ENCODE measurements at places on chromosomes 12 and 14.
A peak's percentile ranks its signal among the peaks of the same experiment; 100 is the strongest.

GRCh38 chr14:67566908-67567307 lies 33.2 kb downstream of the PIGH start:
- no peak for DNase-seq

GRCh38 chr12:67524861-67525616 lies 123.5 kb upstream of the DYRK2 start:
- no peak for DNase-seq

DNA sequence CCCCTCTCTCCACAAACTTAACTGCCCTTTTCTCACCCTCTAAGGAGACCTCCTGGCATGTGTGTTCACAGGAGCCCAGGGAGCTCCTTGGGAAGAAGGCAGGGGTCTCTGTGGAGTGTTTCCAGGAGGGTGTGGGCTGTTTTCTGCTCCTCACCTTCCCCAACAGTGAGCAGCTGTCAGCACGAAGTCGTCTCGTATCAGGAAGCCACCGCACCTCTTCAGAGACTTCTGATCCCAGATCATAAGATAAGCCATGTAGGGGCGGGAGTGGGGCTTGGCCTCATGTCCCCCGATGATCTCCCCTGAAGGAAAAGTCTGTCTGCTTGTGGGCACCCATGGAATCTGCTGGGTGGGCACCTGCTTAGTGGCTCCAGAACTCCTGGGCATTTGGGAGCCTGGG lies 1.2 kb downstream of the GZMB start:
- no peak for DNase-seq

GRCh38 chr12:24127919-24128721 lies 178.7 kb upstream of the SOX5 start:
- peak; percentile 17 for DNase-seq

DNA sequence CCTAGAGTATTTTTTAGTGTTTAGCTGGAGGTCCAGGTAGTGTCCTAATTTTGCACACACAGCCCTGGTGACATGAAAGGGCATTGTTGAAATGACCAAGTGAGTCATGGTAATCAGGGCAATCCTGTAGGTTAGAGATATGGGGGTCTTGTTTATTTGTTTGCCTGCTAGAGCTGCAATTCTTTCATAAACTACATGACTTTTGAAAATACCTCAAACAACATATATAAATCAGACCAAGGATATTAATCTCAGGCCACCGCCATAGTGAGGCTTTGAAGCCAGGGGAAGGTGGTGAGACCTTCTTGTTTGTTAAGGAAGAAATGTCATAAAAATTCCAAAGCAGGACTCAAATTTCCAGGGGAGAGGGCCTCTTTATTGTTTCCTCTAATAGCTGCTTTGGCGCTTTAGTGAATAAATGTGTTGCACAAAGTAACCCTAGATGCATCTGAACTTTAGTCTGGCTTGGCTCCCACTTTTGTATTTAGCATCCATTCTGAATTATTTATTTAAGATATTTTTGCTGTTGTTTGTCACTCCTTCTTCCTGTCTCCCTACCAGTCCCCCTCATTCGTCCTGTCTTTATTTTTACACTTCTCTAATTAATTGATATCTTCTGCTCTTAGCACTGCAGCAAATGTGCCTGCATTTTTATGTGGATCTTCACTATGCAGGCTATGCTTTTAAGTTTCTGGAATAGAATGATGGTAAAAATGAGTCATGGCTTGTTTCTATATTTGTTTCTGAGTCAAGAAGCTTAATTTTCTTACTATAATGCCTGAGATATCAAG lies 430.3 kb downstream of the RAD51B start:
- DNase-seq, result no peak

DNA sequence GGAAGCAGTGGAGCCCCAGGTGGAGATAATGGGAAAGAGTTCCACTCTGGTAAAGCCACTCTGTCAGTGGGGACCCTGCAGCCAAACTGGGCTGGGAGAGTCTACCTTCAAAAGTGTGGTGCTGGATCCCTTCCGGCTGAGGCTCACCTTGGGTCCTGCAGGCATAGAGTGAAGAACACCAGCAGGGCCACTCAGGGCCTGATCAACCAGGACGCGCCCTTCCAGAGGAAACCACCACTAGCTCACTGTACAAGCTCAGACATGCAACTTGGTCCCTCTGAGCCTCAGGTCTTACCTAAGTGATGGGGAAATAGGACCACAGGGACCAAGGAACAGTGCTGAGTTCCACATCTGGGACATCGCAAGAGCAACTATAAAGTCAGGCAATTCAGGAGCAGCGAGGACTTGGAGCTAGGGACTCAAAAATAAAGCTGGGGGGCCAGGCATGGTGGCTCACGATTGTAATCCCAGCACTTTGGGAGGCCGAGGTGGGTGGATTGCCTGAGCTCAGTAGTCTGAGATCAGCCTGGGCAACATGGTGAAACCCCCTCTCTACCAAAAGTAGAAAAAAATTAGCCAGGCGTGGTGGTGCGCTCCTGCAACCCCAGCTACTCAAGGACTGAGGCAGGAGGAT lies 5.9 kb upstream of the PRPH start:
- DNase-seq, result no peak

DNA sequence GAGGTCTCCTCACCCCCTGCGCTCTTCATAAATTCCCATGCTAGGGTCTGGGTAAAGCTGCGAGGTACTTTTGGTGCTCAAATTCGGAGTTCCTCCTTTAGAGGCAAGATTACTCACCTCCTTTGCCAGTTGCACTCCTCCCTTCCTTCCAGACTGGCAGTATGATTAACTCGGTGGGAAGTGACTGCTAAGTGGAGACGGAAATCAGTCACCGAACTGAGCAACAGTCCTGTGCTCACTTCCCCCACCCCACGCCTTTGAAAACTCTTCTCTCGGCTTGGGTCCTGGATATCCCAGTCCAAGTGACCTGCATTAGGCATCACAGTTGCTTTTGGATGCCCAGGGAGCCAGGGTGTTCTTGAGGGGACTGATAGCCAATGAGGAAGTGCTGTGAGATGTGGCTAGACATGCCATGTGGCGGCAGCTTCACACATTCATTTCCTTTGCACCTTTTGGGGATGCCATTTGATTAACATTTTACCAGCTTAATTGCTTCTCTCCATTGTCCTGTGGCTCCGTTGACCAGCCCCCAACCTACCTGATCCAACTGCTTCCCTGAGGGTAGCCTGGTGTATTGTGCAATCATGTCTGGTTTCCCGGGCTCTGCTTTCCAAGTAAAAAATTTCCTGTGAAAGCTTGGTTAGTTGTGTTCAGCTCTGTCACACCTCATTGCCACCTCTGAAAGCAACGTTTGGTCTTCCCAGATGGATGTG lies 840 bp downstream of the PNP start:
- peak; percentile 56 for DNase-seq

DNA sequence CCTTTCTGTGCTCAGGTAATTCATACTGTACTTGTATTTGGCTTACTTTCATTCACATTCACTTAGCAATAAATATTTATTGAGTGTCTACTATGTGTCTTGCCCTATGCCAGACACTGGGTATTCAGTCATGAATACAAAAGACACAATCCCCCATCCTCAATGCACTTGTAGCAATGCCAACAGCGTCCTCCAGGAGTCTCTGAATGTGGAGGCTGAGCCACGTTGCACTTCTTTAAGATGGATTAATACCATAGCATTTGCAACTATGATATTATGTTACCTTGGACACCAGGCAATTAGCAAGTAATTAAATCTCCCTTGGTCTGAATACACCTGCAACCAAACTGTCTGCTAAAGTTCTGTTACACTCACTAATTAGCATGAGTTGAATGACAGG lies 58.8 kb downstream of the OTX2 start:
- no peak for DNase-seq

DNA sequence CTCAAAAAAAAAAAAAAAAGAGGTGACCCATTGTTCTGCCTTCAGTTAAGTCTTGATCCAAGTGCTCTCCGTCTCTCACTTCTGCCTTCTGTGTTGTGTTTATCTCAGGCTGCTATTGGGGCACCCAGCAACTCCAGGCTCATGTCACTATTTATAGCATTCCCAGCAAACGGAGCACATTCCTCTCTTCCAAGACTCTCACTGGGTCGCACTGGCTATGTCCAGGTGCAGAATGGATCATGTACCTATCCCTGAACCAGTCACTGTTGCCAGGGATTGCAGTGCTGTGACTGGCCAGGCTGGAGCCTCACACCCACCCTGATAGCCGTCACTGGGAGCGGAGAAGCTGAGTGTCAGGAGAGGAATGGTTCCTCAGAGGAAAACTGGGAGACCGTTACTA lies 31.2 kb downstream of the RHOF start:
- no peak for DNase-seq

DNA sequence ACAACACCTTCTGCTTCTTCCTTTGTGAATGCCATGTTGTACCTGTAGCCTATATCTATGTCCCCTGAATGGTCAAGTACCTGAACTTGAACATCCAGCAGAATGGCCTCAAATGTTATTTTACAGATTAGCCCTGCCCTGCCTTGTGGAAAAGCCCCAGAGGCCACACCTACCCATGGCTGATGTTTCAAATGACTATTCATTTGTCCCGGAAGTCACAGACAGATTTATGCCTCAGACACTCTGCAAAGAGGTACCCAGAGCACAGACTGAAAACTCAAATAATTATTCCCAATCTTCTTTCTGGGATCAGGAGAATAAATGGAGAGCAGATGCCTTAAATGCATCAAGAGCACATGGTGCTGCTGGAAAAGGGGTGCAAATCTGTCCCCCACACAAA lies 13.0 kb upstream of the DPF3 start:
- no peak for DNase-seq

DNA sequence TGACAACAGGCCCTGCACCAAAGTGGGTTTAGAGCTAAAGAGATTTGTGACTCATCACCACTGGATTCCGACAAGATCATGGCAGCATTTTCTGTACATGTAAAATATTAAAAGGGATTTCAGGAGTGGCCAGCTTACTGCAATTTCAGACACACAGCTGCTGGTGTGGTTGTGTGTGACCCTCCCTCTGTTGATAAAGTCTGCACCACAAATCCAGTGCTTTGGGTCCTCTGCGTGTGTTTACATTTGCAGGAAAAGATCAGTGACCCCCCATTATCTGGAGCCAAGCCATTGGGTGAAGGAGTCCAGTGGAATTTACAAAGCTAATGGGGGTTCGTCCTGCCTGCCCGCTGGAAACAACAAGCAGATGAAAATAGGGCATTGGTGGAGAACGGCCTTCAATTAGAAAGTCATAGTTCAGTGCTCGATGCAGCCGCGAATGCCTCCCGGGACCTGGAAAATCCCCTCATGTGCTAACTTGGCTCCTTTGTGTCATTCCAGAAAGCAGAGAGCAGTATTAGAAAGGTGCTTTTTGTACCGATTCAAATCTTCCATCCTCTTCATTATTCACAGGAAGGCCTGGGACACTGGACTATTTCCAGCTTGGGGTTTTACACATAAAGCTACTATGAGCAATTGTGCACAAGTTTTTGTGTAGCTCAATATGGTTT lies 188.5 kb upstream of the TMEM132C start:
- no peak for DNase-seq

- DNase-seq, result no peak
These were observed 16.9 kb downstream of the MMP17 start for GRCh38 chr12:131845121-131845520.

- no peak for DNase-seq
These were observed 91.1 kb downstream of the FBXL14 start for GRCh38 chr12:1503281-1503711.

- DNase-seq, result no peak
These were observed 86.4 kb upstream of the SINHCAF start for GRCh38 chr12:31412292-31412801.

GRCh38 chr12:22631863-22632463 lies 7.0 kb downstream of the ETNK1 start:
- peak; percentile 7 for DNase-seq

DNA sequence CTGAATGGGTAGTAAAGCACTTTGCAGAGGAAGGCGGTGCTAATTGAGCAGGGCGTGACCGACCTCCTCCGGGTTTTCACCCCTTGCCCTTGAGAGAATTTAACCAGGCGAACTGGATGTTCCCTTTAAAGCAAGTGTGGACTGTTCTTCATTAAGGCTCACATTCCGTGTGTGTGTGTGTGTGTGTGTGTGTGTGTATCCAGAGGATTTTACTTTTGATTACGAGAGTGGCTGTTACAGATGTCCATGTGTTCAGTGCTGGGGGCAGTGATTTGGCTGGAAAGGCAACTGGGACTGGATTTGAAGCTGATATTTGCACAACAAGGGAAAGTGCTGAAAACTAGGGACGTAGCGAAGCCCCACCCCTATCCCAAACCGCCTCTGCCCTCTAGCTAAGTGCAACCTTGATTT lies 2.2 kb downstream of the TMEM132C start:
- no peak for DNase-seq

- DNase-seq, result no peak
These were observed 7.7 kb downstream of the BRF1 start for GRCh38 chr14:105292826-105293711.

- DNase-seq, result no peak
These were observed 88.3 kb upstream of the AMN1 start for GRCh38 chr12:31817120-31817519.

GRCh38 chr12:40222247-40222646 lies 2.5 kb upstream of the LRRK2 start:
- no peak for DNase-seq

- no peak for DNase-seq
These were observed 59.4 kb upstream of the FICD start for GRCh38 chr12:108455706-108456105.

GRCh38 chr14:48955857-48956256 lies 630.3 kb downstream of the RPS29 start:
- DNase-seq, result no peak

DNA sequence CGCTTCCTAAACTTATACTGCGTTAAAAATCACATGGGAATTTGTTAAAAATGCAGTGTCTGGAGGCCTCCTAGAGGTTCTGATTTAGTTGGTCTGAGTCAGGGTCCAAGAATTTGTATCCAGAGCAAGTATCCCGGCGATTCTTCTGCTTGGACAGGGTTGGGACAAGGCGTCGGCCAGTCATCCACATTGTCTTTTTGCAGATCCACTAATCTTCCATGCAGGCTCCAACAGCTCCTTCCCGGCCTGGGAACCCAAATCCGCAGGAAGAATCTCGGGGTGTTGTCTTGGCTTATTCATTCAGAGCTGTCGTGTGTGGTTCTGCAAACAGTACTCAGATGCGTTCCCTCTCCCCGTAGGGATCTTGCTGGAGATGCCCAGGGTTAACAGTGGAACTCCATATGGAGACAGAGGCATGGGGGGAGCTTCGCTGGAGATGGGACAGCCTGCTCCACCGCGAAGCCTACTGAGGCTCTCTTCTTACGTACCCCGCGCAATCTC lies 25.3 kb downstream of the GPRC5D start:
- no peak for DNase-seq

GRCh38 chr14:34935488-34935887 lies 47.3 kb upstream of the SRP54 start:
- no peak for DNase-seq

DNA sequence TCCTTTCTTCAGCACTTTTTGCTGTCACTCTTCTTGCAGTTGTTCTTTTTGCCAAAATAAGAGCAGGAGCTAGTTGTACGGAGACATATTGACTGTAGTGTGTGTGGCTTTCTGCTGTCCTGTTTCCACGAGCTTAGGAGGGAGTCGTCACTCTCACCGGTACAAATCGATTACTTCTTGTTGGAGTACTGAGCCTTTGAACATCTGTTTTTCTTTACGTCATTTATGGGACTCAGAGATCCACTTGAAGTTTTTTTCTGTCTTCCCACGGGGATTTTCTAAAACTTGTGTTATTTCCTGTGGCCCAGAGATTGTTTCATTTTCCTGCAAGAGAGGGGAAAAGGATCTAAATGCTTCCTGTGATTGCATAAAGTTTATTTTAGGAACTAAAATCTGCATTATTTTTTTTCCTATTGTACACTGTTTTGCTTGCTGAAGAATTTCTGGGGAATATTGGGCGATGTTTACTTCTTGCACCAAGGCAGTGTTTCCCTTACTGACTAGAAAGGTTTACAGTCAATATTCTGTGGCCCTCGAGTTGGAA lies 199.8 kb upstream of the ARHGAP5 start:
- no peak for DNase-seq

- no peak for DNase-seq
These were observed 7.0 kb downstream of the PSMB11 start for GRCh38 chr14:23049011-23049410.

All from NCI-H2081 (cell line).